ENCODE measurements at places on chromosomes 13 and 19.

- no peak for DNase-seq
Observed at GRCh38 chr13:31011193-31011860, 78.9 kb downstream of the TEX26 start.

- DNase-seq: no peak
Observed at GRCh38 chr13:26469602-26470001, 87.9 kb upstream of the WASF3 start.

DNA sequence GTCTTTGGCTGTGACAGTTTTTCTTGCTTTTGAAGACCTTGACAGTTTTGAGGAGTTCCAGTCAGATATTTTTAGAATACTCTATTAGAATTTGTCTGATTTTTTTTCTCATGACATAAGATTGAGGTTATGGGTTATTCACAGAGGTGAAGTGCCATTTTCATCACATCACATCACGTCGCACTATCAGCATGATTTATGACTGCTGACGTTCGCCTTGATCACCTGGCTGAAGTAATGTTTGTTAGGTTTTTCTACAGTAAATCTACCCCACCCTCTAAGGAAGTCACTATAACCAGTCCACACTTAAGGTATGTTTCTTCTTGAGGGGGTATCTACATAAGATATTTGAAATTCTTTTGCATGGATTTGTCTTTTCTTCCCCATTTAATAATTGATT is 169.7 kb downstream of the NDFIP2 start:
- DNase-seq: no peak

DNA sequence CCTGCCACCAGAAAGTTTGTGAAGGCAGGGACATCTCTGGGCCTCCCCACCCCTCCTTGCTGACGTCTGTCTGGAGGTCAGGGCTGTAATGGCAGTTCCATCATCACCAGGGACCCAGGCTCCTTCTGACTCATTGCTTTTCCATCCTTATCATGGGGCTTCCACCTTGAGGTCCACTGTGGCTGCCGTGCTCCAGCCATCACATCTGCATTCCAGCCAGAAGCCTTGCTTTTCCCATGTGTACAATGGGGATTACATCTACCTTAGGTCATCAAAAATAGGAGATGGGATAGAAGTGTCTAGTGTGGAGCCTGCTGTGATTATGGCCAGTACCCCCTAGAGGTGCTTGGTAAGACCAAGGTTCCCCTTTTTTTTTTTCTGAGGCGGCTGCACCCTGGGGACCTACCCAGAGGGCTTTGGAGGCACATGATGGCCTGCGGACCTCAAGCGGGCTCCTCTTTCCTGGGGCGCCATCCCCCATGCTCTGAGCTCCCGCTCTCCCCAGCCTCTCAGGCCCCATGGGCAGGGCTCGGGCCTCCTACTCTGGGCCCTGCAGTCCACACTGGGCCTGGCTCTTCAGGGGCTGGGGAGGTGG is 13.4 kb upstream of the RANBP3 start:
- no peak for DNase-seq

DNA sequence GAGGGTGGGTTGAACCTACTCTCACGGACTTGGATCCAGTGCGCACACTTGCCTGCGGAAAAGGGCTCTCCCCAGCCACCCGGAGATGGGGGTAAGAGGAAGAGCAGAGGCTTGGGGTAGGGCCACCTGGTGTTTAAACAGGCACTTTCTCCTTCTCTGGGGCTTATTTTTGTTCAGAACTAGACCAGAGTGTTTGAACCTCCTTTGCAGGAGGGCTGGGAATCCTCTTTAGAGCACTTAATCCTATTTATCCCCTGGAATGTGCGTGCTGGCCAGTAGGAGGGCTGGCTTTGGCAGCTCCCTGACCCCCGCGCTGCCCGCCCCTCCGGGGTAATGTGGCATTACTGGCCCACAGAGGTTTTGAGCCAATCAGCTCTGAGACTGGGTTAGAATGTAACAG is 2.0 kb downstream of the RGS9BP start:
- DNase-seq: no peak

GRCh38 chr13:103862525-103862924 is 796.3 kb upstream of the SLC10A2 start:
- DNase-seq: no peak

DNA sequence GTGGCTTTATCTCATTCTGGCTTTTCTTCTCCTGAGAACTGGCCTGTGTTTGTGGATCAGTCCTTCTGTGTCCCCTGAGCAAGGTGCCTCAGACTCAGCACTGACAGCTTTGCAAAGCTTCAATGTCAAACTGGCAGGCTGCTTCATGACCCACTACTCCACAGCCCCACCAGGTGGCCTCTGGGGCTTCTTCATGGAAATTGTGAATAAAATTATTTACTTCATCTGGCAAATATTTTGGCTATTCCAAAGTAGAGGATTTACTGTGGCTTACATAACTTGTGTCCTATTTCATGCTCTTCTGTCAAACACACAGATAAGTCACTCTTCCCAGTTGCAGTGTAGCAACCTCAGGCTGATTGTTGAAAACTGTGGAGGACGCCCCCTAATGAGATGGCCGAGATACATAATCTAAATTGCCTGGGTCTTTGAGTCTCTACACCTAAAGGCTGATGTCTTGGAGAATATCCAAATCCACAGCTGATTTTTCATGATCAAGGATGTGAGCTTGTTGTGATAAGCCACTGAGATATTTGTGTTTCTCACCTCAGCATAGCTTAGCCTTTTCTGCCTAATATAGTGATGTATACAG is 721.9 kb upstream of the SLC10A2 start:
- no peak for DNase-seq

GRCh38 chr19:43664018-43664417 is 6.0 kb downstream of the PLAUR start:
- DNase-seq: no peak

DNA sequence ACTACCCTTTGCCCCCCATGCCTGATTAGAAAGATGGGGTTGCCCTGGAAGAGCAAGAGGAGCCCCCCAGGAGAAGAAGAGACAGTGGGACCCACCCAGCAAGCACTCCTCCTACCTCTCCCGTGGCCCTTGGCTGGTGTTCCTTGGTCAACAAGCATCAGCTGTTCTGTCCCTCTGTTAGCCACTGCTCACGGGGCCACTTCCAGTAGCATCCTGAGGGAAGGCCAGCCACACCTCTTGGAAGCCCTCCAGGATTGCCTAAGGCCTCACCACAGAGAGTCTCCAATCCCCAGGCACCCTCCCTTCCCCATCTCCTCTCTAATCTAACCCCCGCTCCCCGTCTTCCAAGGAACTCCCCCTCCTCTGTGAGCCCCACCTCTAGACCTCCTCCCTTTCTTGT is 15.1 kb upstream of the DPP9 start:
- DNase-seq: no peak

DNA sequence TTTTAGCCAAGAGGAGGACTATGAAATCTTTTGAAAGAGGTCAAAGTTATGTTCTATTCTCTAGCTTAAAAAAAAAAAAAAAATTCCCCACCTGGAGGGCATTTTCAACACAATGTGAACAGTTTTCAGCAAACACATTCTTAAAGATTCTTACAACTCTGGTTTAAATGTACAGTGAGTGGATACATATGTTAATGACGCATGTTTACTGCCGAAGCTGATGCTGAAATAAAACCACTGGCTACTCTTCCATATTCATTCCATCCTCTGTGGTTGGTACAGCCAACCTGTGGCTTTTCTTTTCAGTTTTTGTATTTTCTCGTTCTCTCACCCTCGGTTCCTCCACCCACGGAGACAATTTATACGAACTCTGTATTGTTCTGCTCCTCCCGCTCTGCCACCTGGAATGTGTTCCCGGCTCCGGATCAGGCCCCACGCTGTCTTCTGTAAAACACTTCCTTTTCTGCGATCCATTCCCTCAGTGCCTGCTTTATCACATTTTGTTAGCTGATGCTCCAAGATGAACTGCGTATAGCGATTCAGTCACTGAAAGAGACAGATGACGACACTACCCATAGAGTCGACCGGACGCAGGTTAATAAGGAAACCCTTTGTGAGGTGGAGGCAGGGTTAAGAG is 466.4 kb upstream of the ARGLU1 start:
- DNase-seq: no peak

DNA sequence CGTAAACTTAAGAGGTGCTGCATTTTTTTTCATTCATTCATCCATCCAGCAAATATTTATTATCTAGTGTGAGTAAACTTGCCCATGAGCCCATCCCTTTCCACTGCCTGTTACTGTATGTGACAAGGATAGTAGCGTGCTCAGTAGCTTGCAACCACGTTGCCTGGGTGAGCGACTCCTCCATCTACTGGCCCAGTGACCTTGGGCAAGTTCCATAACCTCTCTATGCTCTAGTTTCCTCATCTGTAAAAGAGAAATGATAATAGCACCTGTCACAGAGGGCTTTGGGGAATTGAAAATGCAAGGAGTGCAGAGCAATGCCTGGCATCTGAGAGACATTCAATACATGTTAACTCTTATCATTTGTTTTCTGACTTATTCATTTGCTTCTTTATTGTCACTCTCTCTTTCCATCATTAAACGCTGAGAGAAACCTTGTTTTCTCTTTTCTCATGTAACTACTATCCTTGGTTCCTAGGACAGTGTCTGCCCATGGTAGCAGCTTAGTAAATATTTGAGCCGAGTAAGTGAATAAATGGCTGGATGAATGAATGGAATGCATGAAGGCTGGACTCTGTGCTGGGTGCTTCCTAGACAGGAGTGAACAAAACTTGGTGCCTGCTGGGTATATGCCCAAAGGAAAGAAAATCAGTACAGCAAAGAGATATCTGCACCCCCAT is 19.9 kb downstream of the LRCH1 start:
- no peak for DNase-seq

DNA sequence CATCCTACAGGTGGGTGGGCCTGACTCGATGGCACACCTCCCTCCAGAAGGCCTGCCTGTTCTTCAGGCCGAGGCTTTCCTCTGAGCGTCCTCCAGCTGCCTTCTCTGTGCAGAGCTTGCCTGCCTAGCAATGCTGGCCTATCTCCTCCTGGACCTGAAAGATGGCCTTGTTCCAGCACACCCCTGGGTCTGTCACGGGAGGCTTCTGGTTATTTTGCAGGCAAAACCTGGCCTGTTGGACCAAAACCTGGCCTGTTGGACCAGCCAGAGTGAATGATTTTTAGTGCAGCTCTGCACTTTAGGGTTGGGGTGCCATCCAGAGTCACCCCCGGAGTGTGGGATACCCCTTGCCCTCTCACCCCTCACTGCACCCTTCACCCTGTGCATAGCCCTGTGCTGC is 128.4 kb downstream of the KATNAL1 start:
- DNase-seq: no peak

DNA sequence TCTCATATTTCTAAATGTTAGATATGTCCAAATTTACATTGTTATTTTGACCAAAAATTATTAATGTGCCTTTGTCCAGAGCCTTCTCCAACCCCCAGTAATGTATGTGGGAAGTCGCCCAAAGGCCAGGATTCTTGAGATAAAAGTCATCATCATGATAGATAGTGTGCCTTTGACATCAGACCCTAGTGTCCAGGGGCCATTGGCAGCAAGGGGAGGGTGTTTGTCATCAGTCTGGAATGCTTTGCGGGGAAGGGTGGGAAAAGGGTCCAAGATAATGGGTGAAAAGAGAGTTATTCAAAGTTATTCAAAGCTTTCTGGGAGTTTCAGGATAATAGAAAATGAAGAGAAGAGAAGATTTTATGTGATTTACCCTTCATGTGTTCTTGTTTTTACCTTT is 909.5 kb upstream of the GPC6 start:
- DNase-seq: no peak

DNA sequence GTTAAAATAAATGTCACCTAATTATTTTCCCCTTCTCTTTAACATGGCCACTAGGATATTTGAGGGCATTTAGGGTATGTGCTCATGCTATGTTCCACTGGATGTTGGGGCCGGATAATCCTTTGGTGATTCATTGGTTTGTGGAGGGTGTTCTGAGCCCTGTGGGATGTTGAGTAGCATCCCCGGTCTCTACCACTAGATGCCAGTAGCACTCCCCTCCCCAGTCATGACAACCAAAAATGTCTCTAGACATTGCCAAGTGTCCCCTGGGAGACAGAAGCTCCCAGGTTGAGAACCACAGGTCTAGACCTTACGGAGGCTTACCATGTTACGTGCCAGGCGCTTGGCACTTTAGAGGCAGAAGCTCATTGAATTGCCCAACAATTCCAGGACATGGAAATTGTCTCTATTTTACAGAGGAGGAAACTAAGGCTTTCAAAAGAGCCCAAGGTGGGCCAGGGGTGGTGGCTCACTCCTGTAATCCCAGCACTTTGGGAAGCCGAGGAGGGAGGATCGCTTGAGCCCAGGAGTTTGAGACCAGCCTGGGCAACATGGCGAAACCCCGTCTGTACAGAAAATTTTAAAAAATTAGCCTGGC is 14.1 kb downstream of the SHANK1 start:
- DNase-seq: peak; percentile 54

Data from GM18507 (cell line).